ENCODE measurements at places on chromosomes 6 and 20.

DNA sequence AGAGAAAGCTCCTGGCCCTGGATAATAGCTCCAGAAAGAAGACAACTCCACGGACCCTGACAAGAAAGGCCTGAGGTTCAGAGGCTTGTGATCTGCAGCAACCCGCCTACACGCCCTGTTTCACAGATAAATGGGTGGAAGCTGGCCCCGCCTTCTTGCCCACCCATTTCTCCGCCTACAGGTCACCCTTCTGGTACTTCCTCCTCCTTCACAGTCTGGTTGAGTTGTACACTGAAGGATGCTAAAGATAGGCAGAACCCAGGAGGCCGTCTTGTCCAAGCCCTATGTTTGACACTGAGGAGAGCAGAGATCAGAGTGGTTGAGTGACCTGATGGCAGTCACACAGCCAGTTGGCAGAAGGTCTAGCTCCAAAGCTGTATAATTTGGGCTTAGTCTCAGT, 34.2 kb upstream of the MDGA1 start:
- no peak for DNase-seq

GRCh38 chr6:36463676-36464075, 20.9 kb downstream of the KCTD20 start:
- no peak for DNase-seq

- DNase-seq = no peak
Observed at GRCh38 chr6:33914645-33915044, 110.8 kb upstream of the MLN start.

GRCh38 chr6:6811128-6812009, 222.8 kb downstream of the LY86 start:
- DNase-seq = no peak

DNA sequence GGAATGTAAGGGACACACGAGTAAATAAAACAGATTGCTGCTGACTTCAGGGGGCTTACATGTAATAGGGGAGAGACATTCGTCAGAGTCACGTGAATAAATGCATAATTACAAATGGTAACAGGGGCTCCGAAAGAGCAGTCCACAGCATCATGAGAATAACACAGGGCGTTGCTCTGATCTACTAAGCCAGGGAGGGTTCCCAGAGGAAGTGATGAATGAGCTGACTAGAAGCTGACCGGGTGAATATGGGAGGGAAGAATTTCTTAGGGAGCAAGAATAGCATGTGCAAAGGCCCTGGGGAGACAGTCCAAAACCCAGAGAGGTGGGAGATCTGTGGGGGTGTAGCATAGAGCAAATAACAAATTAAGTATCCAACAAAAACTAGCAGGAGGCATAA, 2.4 kb downstream of the BPI start:
- no peak for DNase-seq

DNA sequence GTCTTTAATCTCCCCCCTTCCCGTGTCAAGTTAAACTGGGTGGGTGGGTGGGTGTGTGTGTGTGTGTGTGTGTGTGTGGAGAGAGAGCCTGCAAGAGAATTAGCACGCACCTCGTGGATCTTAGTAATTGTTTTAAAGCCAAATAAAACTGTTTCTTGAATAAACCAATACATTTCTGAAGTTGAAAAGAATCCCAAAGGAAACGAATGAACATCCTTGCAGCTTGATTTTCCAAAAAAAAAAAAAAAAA, 381 bp upstream of the BICRAL start:
- DNase-seq = no peak

DNA sequence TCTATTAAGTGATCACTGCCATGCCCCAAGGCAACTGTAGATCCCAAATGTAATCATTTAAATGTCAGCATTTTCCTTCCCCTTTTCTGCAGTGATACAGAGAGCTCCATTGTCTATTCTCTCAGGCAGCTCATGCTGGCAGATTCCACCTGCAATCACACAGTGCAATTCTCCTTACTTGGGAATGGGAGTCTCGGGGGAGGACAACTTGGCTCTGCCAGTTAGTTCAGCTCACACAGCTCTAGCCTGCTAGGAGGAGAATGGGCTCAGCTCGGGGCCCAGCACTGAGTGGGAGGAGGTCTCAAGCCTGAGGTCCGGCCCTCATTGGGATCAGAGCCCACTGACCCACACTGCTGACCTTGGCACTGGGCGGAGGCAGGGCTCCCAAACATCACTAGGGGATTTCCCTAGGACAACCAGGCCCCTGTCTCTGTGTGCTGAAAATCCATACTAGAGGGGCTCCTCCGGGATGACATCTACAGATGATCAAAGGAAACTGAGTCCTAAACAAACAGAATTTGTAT, 109.2 kb upstream of the ASF1A start:
- no peak for DNase-seq

GRCh38 chr20:62818592-62819493, 2.0 kb downstream of the COL9A3 start:
- no peak for DNase-seq

- no peak for DNase-seq
Observed at GRCh38 chr6:157096522-157096921, 226.8 kb downstream of the TMEM242 start.

- DNase-seq = no peak
Observed at GRCh38 chr6:98308564-98308963, 525.8 kb upstream of the POU3F2 start.

- no peak for DNase-seq
Observed at GRCh38 chr6:551829-552350, 105.0 kb downstream of the HUS1B start.

- DNase-seq = no peak
Observed at GRCh38 chr6:128719786-128720185, 163.2 kb upstream of the LAMA2 start.

- no peak for DNase-seq
Observed at GRCh38 chr20:35598899-35599775, 16.5 kb upstream of the SPAG4 start.

DNA sequence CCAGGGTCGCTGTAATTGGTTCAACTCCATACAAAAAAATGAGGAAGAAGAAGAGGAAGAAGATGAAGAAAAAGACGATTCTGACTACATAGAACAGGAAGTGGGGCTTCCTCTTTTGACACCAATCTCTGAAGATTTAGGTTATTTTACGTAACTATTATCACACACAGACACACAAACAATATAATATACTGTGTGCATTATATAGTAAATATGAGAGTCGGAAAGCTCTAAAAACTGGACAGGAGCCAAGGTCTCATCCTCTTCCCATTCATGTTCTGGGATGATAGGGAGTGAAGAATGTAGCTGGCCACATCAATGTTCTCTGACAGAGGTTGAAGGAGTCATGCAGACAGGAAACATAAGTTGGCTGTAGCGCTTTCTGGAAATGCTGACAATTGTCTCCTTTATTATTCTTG, 13.3 kb downstream of the RSPH4A start:
- no peak for DNase-seq

GRCh38 chr6:90820436-90820835, 233.6 kb upstream of the MAP3K7 start:
- DNase-seq = no peak

DNA sequence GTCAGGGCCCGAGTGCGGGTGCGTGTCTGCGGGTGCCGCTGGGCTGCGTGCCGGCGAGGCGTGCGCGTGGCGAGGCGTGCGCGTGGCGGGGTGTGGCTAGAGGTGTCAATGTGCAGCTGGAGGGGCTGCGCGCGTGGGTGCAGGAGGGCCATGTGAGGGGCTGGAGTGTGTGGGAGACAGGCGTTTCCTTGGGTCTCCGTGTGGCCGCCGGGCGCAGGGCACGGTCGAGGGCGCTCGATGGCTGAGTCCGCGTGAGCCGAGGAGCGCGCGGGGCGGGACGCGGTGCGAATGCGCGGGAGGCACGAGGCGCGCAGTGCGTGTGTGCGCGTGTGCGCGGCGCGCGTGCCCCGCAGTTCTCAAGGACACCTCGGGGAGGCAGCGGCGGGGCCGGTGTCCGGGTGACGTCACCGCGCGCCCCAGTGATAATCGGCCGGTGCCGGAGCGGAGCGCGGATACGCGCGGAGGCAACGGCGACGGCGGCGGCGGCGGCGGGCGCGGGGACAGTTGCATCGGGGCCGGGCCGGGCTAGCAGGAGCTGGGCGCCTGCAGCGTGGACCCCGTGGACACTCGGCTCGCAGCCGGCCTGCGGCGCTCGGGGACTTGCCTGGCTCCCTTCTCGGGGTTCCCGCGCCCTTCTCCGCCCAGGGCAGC, 38.7 kb downstream of the YTHDF1 start:
- DNase-seq = no peak

DNA sequence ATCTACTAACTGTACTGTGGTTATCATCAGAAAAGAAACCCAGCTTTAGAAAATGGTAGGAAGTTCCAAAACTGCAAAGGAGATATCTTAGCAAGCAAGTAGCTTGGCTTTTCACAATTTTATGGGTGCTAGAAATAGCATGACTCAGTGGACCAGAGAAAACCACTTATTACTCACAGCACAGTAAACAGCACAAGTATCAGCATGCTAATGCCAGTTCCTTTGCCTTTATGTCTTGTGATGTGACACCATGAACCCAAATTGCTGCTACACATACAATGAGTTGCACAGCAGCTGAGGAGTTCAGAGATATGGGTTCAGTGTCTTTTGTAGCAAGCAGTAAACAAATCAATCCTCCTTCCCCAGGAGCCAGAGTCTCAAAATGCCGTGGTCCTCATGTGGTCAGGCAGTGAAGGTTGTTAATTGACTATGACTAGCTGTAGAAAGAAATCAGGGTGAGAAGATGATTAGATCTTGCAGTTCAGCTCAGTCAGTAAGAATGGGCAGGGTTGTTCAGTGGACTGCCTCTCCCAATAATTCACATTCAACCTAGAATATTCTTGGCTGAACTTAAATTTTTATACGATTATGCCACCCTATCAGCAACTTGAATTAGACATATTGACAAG, 73.3 kb downstream of the OPRM1 start:
- DNase-seq = no peak

DNA sequence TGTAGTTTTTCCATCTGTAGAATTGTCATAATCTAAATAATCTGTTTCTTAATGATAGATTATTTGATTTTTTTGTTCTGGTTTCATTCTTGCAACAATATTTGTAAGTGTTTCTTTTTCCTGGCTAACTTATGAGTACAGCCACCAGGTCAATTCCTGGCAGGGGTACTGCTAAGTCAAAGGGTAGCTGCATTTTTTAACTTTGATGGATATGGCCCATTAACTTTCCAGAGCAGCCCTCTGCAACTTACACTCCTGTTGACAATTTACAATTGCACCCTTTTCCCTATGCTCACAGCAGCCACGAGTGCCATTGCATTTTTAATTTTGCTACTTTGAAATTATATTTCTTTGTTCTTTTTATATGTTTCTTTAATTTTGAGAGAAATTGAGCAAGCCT, 209.3 kb upstream of the CST7 start:
- no peak for DNase-seq

DNA sequence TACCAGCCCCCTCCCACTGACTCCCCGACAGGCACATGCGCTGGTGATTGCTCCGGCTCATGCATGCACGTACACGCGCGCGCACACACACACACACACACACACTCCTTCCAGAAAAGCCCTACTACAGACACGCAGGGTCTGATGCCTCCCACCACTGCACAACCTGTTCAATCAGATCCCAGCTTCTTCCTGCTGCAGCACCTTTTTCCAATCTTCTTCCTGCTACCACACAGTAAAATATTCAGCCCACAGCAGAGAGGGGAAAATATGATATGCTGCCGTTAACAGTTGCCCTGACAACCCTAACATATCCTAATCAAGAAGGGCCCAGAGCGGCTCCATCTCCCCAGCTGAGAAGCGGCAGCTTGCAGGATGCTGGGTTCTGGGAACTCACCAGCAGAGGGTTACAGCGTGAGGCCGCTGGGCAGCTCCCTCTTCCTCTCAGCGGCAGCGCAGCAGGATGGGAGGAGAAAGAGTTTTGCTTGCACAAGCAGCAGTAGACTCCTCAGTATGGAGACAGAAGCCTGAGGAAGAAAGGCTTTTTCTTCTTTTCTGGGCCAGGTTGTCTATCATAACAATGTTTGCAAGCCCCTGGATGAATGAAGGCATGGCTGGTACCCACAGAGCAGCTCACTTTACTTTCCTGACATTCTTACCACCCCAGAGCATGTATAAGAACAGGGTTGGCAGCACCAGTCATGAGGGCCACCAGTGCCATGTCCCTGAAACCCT, 23.9 kb downstream of the MAP7 start:
- no peak for DNase-seq

- no peak for DNase-seq
Observed at GRCh38 chr6:170232186-170233002, 58.5 kb downstream of the DLL1 start.

GRCh38 chr6:134295953-134296553, 21.9 kb downstream of the SGK1 start:
- no peak for DNase-seq

DNA sequence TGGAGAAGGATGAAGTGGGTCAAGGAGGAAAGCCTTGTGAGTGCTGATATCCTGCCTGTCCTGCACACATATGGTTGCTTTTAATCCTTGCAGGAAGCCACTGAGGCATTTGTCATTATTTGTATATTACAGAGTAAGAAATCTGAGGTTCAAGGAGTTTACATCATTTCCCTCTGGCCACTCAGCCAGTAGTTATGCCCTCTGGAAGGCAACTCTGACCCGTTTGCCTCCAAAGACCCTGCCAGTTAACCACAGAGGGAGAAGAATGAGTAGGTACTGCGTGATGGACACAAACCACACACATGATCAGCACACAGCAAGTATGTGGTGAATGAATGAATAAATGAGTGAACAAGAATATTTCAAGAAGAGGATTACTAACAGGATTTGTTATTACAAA, 7.9 kb upstream of the FAM210B start:
- no peak for DNase-seq

DNA sequence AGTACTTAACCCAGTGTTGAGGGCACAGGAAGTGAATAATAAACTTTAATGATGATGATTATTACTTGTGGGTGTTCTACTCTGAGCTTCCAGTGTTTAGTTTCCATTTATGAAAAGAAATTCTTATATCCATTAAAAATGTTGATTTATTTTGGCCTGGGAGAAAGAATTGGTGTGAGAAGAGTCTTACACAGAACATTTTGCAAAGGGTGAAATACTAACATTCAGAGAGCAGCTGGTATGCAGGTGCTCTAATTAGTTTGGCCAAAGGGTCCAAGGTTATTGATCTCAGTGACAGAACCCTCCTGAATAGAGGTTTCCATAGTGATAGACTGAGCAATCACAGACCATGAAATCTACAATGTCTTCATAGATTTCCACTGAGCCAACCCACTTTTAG, 4.4 kb downstream of the OSER1 start:
- DNase-seq = no peak

DNA sequence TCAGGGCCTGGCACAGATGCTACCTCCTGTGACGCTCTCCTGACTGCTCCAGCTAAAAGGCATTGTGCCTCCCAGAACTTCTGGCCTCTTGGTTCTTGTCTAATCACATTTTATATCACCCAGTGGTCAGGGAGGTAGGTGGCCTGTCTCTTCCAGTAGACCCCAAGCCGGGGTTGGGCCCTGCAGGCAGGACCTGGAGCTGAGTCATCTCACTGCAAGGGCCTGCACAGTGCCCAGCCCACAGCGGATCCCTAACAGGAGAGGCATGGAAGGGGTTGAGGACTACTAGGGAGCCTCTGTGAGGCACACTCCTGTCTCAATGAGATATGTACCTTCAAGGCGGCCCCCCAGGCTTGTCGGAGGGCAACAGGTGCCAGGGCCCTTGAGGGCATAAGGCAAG, 6.4 kb downstream of the LEMD2 start:
- DNase-seq = no peak

- DNase-seq = no peak
Observed at GRCh38 chr20:62358171-62359042, 8.7 kb downstream of the LAMA5 start.
